ENCODE measurements at places on chromosomes 12 and 14.
A peak's percentile ranks its signal among the peaks of the same experiment; 100 is the strongest.

DNA sequence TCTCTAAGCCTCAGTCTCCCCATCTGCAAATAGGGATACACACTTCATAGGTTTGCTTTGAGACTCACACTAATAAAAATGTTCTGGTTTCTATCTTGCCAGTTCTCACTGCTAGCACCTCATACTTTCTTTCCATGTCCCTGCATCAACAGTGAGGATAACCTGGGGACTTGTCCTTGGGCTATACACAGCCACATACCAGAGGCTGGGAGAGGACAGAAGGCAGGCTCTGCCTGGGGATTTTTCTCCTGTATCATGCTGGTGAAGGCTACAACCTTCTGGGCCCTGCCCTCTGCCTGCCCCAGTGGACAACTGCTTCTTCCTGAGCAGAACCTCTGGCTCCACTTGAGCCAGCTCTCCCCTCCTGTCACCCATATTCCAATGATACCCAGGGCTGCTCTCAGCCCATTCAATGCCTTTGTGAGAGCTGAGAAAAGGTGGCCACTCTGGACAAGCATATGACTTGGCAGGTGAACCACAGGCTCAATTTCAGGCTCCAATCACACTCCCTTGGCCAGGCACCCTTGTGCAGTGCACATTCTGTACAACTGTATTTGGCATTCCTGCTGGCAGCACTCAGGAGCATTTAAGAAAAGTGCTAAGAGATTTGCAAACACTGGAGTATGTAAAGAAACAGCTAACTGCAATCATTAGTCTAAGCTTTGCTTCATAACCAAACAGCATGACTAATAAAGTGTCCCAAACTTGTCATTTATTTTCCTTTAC, 135.8 kb upstream of the VRK1 start:
- DNase-seq: no peak

- no peak for DNase-seq
These were observed 368.7 kb downstream of the NELL2 start for GRCh38 chr12:44507461-44507860.

DNA sequence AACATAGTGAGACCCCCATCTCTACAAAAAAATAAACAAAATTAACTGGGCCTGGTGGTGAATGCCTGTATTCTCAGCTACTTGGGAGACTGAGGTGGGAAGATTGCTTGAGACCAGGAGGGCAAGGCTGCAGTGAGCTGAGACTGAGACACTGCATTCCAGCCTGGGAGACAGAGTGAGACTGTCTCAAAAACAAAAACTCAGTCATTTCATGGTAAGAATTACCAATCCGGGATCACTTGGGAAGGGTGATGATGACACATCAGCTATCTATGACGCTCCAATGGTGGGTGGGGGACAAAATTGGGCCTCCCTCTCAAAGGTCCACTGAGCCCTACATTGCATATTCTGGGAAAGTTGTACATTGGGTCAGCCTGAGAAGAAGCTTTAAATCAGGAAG, 47.7 kb downstream of the SERPINA3 start:
- peak; percentile 15 for DNase-seq

DNA sequence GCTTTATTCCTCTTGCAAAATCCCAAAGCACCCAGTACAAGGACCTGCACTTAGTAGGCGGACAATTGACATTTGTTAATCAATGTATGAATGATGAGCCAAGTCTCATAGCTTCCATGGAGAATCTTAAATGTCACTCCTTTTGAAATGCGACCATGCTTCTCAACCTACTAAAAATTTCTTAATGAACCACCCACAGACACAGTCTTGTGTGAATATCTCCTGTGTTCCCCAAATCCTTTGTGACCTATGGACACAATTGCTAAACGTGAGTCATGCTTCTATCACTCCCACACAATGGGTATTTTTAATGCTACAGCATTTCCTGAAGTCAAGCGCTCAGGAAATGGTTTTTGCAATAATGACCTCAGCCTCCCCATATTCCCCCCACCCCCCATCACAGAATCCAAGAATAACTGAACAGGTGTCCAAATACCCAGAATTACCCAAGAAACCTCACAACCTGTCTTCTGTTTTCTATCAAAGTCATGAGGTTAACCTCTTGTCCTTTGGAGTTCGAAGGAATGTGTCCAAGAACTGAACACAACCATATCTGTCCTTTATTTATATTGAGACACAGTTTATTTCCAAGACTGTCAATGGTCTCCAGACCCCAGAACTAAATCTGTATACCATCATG, 163.6 kb upstream of the PLEKHG7 start:
- no peak for DNase-seq

GRCh38 chr12:13273850-13274249, 77.3 kb downstream of the EMP1 start:
- no peak for DNase-seq

GRCh38 chr12:30026621-30027234, 243.0 kb upstream of the TMTC1 start:
- no peak for DNase-seq

DNA sequence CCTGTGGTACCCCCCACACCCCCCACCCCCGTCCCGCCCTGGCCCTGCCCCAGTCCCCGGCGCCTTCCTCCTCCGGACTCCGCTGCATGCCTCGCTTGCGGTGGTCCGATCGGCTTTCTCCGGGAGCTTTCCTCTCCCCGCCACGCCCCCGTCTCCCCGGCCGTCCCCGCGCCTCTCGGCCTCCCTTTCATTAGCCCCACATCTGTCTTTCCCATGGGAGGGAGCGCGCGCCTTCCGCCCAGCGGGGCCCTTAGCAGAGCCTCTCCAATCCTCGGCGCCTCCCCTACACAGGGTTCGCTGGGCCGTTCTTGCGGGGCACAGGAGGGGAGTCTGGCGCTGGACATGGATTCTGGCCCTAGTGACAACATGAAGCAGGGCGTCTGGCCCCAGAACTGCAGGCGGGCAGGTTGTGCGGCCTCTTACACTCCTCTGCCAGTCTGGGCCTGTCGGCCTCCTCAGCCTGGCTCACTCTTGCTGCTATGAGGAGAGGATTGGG, 1.5 kb upstream of the EFS start:
- no peak for DNase-seq

DNA sequence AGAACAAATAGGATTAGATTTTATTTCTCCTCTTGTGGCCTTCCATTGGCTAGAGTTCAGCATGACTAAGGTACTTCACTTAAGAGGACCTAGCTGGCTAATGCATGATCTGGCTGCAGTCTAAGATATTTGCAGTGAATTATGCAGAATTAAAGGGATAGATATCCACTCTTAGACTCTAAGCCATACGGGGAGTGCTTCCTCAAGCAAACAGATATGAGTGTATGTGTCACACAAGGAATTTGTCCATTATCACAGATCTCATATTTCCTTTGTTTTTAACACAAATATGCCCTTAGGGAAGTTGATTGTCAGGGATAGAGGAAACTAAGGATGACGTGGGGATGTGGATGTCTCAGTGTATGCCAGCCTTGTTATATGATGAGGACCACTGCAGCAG, 88.1 kb upstream of the DHRS4 start:
- no peak for DNase-seq

- DNase-seq: no peak
These were observed 207.4 kb downstream of the SYNE2 start for GRCh38 chr14:64060199-64060545.

DNA sequence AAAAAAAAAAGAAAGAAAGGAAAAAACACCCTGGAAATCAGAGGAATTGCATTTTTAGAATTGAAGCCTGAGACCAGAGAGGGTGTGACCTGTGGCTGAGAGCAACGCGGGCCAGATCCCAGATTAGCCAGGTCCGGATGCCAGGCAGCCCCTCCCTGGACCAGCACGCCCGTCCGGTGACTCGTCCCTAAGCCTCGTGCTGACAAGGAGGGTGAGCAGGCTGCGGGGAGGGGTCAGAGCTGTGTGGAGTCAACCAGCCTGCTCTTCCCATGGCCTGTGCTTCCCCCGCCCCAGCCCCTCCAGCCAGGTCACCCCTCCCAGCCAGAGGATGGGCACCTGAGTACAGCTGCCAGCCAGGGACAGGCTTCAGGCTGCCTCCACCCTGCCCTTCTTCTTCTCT, 4.2 kb upstream of the KLC1 start:
- peak; percentile 85 for DNase-seq

DNA sequence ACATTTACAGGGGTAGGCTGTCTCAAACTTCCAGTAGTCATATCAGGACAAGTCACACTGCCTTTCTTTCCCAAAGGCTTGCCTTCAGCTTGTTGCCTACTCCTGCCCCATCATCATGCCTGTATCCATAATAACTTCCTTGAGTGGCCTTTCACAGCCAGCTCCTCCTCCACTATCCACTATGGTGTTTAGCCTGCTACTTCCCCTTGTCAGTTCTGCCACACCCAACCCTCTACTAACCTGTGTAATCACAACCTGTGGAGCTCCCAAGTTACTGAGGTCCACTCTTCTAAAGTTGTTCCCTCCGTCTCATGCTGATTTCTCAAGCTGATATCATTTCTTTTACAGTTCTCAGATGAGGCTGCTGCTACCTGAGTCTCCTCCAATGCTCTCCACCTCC, 159.9 kb downstream of the BMP4 start:
- no peak for DNase-seq

DNA sequence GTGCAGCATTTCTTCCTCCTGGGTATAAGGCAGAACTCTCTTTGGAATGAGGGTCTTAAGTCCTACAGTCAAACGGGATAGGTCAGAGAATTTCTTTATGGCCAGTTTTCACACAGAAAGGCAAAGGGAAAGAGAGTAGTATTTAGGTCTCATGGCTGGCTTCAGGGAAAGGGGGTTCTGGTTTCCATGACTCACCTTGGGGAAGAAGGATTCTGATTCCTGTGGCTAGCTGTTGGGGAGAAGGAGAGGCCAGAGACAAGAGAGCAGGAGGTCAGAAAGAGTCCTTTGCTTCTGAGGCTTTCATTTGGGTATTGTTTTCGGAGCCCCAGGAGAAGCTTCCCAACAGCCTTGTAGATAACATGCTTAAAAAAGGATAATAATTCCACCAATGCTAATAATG, 332.5 kb downstream of the NPAS3 start:
- no peak for DNase-seq

GRCh38 chr12:28191051-28192048, 1.1 kb downstream of the CCDC91 start:
- no peak for DNase-seq

- DNase-seq: no peak
These were observed 5.5 kb downstream of the NKX2-1 start for GRCh38 chr14:36514278-36515104.

GRCh38 chr14:92464156-92464555, 49.4 kb upstream of the RIN3 start:
- no peak for DNase-seq

DNA sequence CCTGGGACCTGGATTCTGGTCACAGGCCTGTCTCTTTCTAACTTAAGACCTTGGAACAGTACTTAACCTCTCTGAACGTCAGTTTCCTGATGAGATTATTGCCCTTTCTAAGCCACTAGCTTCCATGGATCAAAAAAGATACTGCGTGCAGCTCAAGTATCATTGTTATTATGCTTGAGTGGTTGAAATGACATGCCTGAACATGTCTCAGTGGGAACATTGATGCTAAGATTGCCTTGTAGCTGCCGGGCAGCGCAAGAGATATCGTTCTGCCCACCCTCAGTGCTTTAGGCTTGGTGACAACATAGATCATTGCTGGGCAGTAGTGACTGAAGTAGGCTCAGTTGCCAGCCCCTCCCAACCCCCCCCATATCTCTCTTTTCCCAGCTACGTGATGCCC, 131.9 kb downstream of the SMOC1 start:
- DNase-seq: no peak

GRCh38 chr12:95440401-95440800, 33.6 kb upstream of the METAP2 start:
- DNase-seq: no peak

- no peak for DNase-seq
These were observed 40.8 kb downstream of the PRKCH start for GRCh38 chr14:61362072-61362750.

GRCh38 chr12:47184229-47184628, 104.5 kb upstream of the AMIGO2 start:
- no peak for DNase-seq

- no peak for DNase-seq
These were observed 32.9 kb downstream of the ZFYVE21 start for GRCh38 chr14:103748534-103748857.

- DNase-seq: no peak
These were observed 155.2 kb upstream of the AVPR1A start for GRCh38 chr12:63305901-63306875.

DNA sequence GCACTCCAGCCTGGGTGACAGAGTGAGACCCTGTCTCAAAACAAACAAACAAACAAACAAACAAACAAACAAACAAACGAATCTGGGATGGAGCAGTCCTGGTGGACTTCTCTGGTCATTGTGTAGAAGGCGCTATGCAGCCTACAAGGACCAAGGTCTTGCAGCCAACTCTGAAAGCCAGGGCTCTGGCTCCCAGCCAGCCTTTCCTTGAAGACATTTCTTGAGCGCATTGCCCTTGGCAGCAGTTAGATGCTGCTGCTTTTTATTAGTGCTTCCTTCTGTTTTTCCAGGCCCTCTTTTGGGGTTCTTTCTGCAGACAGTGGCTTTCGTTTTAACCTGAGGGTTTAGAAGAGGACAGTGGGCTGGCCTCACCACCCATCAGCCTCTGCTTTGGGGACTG, 20.2 kb downstream of the CCDC177 start:
- DNase-seq: no peak

GRCh38 chr14:99249389-99249788, 22.6 kb downstream of the BCL11B start:
- no peak for DNase-seq

GRCh38 chr12:123602651-123603195, 824 bp downstream of the DDX55 start:
- DNase-seq: no peak

- DNase-seq: no peak
These were observed 62.2 kb upstream of the CFL2 start for GRCh38 chr14:34776611-34777010.

GRCh38 chr12:105342464-105342863, 12.0 kb downstream of the C12orf75 start:
- DNase-seq: no peak

DNA sequence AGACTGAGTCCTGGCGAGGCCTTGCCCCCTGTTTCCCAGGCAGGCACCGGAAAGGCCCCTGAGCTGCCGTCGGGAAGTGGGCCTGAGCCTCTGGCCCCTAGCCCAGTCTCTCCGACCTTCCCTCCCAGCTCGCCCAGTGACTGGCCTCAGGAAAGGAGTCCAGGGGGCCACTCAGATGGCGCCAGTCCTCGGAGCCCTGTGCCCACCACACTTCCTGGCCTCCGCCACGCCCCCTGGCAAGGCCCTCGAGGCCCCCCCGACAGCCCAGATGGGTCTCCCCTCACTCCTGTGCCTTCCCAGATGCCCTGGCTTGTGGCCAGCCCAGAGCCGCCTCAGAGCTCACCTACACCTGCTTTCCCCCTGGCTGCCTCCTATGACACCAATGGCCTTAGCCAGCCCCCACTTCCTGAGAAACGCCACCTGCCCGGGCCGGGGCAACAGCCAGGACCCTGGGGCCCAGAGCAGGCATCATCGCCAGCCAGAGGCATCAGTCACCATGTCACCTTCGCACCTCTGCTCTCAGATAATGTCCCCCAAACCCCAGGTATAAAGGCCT, 10.9 kb downstream of the TNS2 start:
- DNase-seq: peak; percentile 73

DNA sequence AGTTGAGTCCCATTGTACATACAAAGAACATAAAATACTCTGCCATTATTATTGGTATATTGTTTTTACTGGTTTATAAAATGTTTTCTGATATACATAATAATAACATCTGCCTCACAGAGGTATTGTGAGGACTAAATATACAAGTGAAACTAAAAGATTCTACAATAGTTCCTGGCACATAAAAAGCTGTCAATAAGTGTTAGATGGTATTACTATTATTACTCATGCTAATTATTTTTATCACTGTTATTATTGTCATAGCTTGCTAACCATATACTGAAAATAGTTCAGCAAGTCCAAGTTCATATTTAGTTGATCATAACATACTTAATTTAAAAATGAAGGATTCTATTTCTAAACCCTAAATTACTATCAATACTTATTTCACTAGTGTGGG, 34.4 kb downstream of the BTG1 start:
- DNase-seq: no peak
